Activated CD8-positive, alpha-beta memory T cell treated with anti-CD3 and anti-CD28 coated beads for 4 hours (primary cell): ENCODE measurements at places on chromosomes 6 and 20.

DNA sequence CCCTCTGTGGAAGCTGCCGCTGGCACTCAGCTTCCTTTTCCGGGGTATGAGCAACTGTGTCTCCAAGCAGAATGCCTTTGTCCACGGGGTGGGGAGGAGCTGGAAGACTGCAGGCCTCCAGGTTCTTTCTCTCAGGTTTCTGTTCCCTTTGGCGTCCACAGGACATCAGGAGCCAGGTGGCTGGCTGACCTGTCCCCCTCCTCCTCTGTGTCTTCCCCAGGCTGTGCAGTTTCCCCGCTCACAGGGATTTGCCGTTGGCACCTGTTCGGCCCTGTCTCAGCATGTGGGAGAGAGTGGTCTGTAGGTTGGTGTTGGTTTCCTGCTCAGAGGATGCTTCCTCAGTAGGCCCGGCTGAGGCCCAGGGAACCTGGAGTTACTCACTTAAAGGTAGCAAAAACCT is 43.5 kb downstream of the CDS2 start:
- DNase-seq, result no peak

- DNase-seq, result no peak
Observed at GRCh38 chr6:70008189-70008588, 141.8 kb downstream of the COL19A1 start.

- no peak for DNase-seq
Observed at GRCh38 chr6:42819803-42820511, 38.1 kb downstream of the BICRAL start.

- no peak for DNase-seq
Observed at GRCh38 chr20:63705232-63706026, 2.3 kb downstream of the ARFRP1 start.

DNA sequence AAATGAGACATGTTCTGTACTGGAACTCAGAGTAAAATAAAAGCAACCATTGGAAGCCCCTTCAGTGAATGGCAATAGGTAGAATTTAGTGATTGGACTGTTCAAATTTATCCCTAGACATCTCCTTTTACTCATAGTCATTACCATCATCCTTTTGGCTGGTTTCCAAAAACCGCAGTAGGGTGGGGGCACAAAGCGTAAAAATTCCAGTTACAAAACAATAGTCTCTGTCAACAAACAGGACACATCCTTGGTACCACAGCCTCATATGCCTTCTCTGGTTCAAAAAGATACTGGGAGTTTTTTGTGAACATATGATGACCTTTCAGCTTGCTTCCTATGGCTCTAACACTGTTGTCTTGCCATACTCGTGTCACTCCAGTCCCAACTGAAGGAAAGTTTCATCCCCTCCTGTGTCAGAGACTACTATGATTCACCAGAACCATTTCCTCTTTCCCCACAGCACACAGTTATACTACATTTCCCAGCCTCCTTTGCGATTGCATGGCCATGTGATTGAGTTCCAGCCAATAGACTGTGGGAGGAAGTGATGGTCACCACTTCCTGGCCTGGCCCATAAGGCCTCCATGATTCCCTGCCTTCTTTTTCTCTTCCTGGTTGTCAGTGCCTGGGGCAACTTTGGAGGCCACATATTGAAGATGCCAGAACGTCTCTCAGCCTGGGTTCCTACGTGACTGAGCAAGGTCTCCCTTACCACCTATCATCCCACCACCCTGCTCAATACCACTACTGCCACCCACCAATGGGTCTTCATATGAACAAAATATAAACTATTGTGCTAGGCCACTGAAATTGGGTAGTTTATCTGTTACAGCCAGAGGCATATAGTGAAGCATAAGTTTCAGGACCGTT is 162.4 kb downstream of the ID4 start:
- no peak for DNase-seq

- no peak for DNase-seq
Observed at GRCh38 chr6:28725890-28726348, 197.9 kb downstream of the TRIM27 start.

DNA sequence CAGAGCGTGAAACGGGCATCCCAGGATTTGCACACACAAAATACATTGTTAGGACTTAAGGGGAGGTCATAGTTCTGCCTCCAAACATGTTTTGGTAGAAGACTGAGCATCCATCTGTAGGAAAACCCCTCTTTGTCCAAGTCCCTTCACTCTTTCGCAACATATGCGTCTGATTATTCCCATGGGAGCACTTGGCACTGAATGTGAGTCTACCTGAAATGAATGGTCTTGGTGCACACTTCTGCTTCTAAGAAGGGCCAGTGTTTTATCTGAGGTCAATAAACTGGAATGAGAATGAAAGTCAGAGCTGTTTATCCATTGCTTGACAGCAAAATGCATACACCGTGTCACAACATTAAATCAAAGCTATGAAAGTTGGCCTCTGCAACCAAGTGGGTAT is 33.0 kb downstream of the GJA10 start:
- no peak for DNase-seq

DNA sequence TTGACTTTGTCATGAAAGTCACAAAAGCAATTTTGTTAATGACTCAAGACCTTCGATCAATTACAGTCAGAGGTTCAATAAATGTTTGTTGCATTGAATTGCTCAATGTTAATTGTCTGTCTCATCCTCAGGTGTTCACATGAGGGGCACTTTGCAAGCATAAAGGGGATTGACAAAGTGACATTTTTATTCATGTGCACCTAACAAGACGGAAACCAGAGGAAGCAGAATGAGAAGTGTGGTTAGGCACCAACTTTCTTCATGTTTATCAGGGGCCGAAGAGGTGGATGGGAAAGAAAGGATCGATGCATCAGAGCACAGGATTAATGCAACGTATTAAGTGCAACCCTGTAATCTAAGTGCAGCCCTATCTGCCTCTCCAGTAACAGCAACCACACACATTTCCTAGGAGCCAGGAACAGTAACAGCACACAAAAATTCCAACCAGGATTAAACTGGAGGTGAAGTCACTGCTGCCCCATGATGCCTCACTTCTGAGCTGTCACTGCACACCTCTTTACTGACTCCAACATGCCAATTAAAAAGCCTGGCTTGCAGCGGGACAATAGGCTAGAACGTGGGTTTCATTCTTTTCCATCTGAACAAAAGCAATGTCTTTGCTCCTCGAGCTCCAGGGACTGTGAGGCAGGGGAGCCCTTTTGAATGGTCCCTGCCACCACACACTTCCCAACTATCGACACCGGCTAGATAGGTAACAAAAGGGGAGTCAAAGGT is 262.7 kb downstream of the CD83 start:
- DNase-seq, result no peak

DNA sequence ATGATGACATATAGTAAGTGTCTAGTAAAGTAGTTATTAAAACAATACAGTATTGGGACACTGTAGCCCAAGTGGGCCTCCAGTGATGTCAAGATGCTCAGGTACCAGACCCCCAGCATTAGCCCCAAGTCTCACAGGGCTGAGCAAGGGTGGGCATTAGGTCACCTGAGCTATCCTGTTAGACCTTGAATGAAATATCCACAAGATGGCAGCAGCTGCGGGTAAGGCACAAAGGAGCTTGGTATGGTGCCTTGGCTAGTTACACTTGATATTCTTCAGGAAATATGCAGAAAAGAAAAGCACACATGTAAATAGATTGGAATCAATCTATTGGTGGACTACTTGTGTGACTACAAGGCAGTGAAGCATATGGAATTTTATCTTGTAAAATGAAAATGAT is 701.8 kb upstream of the ADGRB3 start:
- no peak for DNase-seq

- no peak for DNase-seq
Observed at GRCh38 chr6:117237561-117237960, 27.8 kb upstream of the VGLL2 start.

GRCh38 chr20:4490606-4491280 is 231.0 kb upstream of the PRND start:
- no peak for DNase-seq

DNA sequence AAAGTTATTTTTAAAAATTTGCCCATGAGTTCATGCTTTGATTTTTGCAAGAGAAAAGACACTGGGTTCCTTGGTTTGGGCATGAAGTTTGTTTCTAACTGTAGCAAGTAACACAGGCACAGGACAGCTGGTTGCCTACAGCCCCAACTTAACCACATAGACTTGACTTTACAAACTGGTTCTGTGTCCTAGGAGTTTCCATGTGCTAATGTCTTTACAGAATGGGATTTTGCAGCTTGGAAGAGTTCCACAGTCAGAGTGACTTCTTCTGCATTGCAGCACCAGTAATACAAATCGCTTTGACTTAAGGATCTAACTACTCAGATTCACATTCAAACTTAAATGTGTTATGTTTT is 44.3 kb downstream of the OR2B2 start:
- DNase-seq, result no peak

DNA sequence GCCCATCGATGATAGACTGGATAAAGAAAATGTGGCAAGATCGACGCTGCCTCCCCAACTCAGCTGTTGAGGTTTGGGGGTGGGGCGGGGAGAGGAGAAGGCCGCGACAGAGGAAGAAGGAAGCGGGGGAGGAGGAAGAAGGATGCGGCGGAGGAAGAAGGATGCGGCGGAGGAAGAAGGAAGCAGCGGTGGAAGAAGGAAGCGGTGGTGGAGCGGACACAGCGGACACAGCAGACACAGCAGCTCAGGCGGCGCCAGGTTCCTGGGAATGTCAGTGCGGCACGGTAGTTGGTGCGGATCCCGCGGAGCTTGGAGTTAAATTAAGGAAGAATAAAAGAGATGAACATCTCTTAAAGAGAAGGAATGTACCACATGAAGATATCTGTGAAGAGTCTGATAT is 163.9 kb upstream of the NT5E start:
- no peak for DNase-seq

DNA sequence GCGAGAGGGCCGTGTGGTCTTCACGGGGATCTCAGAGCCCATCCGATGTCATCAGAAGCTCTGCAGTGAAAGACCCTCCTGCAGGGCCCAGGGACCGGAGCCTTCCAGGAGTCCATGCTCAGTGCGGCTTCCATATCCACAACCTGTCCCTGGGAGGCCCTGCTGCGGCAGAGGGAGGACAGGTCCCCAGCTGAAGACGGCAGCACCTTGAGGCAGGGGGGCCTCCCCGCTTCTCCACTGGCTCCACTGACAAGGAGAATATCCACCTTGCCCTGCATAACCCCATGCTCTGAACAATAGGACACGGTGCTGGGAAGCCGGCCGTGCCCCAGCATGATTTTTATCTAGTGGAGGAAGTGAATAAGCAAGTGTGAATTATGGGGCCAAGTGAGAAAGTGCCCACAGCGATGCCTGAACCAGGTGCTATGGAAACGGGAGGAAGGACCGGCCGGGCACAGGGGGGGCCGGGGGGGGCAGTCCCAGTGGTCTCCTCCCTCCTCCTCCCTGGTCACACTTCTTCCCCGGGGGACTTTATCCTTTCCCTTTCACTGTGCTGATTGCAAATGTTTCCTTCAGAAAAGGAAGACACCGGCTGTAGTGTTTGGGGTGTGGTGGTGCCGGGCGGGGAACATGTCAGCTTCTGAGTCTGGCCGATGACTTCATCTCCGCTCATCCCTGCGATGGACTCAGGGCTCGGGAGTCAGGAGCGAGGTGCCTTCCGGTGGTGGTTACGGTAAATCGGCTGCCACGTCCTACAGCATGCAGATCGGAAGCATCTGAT is 225.1 kb downstream of the ERMARD start:
- no peak for DNase-seq

DNA sequence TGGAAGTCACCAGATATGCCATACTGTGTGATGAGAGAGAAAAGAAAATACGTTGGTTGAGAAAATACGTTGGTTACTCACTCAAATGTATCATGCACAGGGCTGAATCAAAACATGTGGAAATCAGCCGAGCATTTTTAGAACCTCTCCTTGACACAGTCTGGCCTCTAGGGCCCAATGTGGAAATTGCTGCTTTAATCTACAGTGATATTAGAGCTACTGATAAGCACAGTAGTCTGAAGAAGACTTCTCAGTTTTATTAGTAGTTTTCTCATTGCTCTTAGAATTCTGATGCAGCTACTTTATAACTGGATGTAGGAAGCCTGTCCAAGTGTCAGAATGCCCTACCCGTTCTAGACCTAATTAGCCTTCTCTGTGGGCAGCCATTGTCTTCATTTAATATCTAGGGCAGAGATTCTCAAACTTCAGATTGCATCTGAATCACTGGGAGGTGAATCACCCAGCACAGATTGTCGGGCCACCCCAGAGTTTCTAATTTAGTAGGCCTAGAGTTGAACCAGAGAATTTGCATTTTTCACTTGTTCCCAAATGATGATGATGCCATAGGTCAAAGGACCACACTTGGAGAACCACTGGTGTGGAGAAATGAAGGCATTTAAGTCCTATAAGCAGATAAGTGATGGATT is 229.1 kb downstream of the PLCB1 start:
- no peak for DNase-seq

GRCh38 chr6:51077821-51078518 is 259.3 kb downstream of the TFAP2B start:
- no peak for DNase-seq

GRCh38 chr6:69813508-69813907 is 16.7 kb upstream of the LMBRD1 start:
- no peak for DNase-seq

GRCh38 chr6:30719356-30719755 is 796 bp upstream of the TUBB start:
- DNase-seq, result no peak

GRCh38 chr6:109872968-109873545 is 105.1 kb upstream of the GPR6 start:
- DNase-seq, result no peak

DNA sequence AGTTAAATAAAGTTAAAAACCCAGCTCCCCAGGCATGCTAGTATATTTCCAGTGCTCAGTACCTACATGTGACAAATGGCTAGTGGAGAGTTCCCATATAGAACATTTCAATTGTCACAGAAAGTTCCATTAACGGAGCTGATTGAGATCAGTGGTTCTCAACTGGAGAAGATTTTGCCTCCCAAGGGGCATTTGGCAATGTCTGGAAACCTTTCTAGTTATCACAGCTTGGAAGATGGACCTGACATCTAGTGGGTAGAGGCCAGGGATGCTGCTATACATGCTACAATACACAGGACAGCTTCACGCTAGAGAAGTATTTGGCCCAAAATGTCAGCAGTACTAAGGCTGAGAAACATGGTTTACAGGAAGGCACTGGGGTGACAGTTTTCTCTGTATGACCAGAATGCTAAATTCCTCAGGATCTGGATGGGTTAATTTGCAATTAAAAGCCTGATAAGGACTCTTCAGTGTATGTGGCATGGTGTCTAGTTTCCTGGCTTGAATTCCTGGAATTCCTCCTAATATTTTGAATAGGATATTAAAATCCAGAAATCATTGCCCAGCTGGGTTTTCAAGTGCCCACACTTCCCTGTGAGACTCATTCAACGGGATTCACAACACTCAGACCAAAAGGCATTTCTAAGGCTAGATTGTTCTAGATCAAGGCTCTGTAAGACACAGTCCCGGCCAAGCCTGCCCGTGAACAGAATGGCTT is 84.7 kb upstream of the SALL4 start:
- no peak for DNase-seq
